SK-N-SH (cell line): ENCODE measurements at places on chromosomes 1 and 21.

DNA sequence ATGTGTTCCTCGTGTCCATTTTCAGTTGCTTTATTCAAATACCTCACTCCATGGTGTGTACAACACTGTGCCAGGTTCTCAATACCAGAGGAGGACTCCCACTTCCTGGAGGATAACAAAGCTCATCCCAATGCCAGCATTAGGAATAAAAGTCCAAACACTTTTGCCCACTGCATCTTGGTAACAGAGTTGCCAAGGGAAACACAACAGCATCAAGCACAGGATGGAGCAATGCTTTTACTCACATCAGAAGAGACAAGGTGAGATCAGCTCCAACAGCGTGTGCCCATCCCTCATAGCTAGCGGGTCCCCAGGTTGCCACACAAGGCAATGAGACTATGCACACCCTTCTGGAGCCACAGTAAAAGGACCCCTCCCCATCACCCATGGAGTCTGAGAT lies 2.9 kb downstream of the KRTAP20-4 start:
- H3K36me3 ChIP-seq, result no peaks in the 10 kb centered on the region
- H3K4me1 ChIP-seq, result no peaks in the 10 kb centered on the region
- H3K4me3 ChIP-seq, result no peak overlapping the region
- no peak overlapping the region for H3K27ac ChIP-seq
- DNase-seq, result no peak

- H3K4me3 ChIP-seq, result no peak overlapping the region
- H3K36me3 ChIP-seq, result peaks cover 25% of the 10 kb centered on the region
- H3K4me1 ChIP-seq, result 0 out of 2 replicates have a peak, but pooled peaks cover 5% of the 10 kb centered on the region
- no peak for DNase-seq
- H3K27ac ChIP-seq, result no peak overlapping the region
Measured at GRCh38 chr1:109096120-109096519, 5.6 kb downstream of the TMEM167B start.

GRCh38 chr1:179820226-179820970 lies 57.2 kb downstream of the TOR1AIP2 start:
- H3K27ac ChIP-seq, result no peak overlapping the region
- H3K36me3 ChIP-seq, result no peaks in the 10 kb centered on the region
- H3K4me3 ChIP-seq, result no peak overlapping the region
- no peak for DNase-seq
- H3K4me1 ChIP-seq, result peaks cover 17% of the 10 kb centered on the region; the same call in 1 of the 2 replicates
- H3K27me3 ChIP-seq, result no peaks in the 10 kb centered on the region

GRCh38 chr1:199742547-199742946 lies 285.0 kb upstream of the NR5A2 start:
- no peak overlapping the region for H3K27ac ChIP-seq
- H3K36me3 ChIP-seq, result no peaks in the 10 kb centered on the region
- H3K4me1 ChIP-seq, result no peaks in the 10 kb centered on the region
- H3K4me3 ChIP-seq, result no peak overlapping the region

- DNase-seq, result no peak
- H3K27ac ChIP-seq, result no peak overlapping the region
- no peaks in the 10 kb centered on the region for H3K27me3 ChIP-seq
Measured at GRCh38 chr1:100423832-100424337, 71.6 kb downstream of the CDC14A start.

GRCh38 chr1:186496171-186496851 lies 35.4 kb upstream of the PDC start:
- H3K36me3 ChIP-seq, result no peaks in the 10 kb centered on the region
- H3K4me1 ChIP-seq, result peaks cover 28% of the 10 kb centered on the region; the same call in 1 of the 2 replicates
- no peak for DNase-seq
- no peak overlapping the region for H3K4me3 ChIP-seq
- no peaks in the 10 kb centered on the region for H3K27me3 ChIP-seq

DNA sequence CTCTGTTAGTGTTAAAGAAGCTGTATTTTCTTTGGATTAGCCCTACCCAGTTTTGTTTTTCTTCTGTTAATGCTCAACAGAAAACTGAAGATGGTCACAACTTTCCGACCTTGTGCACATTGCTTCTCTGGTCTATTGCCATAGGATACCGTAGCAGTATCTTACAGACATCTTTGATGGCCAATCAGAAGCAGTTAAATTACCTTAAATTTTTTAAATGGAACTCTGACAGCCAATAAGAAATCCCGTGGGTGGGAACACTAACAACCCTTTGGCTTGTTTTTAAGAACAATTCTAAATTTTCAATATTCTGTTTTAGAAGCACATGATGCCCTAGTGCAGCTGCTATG lies 17.2 kb downstream of the NFYC start:
- peak; percentile 74 for DNase-seq
- peaks cover 22% of the 10 kb centered on the region; the same call in 1 of the 2 replicates for H3K4me1 ChIP-seq
- peaks cover 7% of the 10 kb centered on the region for H3K36me3 ChIP-seq
- no peaks in the 10 kb centered on the region for H3K27me3 ChIP-seq

DNA sequence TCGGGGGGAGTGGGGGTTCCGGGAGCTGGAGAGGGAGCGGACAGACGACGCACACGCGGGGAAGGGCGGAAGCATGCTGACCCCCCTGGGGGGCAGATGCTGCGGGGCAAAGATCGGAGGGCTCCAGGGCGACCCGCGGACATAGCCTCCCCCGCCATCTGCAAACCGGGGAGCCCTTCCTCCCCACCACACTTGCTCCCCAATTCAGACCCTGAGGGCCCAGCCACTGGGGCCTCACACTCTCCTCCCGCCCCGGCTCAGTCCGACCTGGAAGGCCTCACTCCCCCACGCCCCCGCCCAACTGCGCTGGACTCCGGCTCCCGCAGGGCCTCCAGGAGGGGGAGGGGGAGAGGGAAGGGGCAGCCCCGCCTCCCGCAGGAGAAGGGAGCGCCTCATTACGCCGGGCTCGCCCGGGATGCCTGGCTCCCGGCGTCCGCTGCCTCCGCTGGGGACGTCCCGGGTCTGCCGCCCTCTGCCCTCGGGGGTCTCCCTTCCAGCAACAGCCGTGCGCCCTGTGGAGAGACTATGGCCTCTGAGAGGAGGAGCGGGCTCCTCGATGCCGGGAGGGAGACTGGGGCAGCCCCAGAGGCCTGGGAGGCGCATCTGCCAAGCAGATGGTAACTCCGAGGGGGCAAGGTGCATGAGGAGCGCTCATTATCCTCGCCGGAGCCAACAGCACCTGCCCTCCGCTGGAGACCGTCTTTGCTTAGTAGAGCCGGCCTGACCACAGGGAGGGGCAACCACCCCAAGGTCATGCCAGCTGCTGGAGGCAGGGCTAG lies 636 bp upstream of the CAMK2N1 start:
- no peaks in the 10 kb centered on the region for H3K36me3 ChIP-seq
- peak overlapping the region; percentile 88 for H3K27ac ChIP-seq
- no peaks in the 10 kb centered on the region for H3K4me1 ChIP-seq
- peak overlapping the region; percentile 65 for H3K4me3 ChIP-seq
- DNase-seq, result peak; percentile 89
- 0 out of 2 replicates have a peak, but pooled peaks cover 3% of the 10 kb centered on the region for H3K27me3 ChIP-seq

DNA sequence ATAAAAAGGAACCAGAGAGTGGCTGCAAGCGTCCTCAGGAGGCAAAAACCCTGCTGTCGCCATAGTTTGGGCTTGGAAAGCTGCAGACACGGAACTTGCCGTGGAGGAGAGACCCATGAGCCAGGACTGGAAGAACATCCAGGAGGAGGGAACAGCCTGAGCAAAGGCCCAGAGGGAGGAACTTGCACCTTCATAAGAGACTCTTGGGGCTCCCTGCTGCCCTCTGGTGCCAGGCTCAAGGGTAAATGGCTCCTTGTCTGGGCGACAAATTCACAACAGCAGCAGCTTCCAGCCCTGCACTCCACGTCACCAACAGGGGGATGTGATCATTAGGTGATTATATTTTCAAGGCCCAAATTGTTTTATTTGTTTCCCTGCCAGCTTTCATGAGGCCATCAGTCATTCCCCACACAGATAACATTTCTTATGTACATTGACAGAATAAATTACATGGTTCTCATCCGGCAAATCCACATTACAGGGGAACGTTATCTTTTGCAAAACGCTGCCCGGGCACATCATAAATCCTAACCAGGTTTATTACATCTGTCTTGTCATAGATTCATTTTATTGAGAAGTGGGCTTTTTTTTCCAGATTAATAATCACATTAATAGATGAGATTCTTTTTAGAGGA lies 143.0 kb upstream of the GRIK3 start:
- no peaks in the 10 kb centered on the region; the same call in 1 of the 2 replicates for H3K4me1 ChIP-seq
- peak; percentile 55 for DNase-seq
- H3K27me3 ChIP-seq, result no peaks in the 10 kb centered on the region
- no peak overlapping the region for H3K4me3 ChIP-seq
- H3K27ac ChIP-seq, result no peak overlapping the region
- H3K36me3 ChIP-seq, result no peaks in the 10 kb centered on the region

GRCh38 chr1:118360817-118361216 lies 175.8 kb upstream of the SPAG17 start:
- H3K27me3 ChIP-seq, result no peaks in the 10 kb centered on the region
- no peak overlapping the region for H3K4me3 ChIP-seq
- no peak for DNase-seq

DNA sequence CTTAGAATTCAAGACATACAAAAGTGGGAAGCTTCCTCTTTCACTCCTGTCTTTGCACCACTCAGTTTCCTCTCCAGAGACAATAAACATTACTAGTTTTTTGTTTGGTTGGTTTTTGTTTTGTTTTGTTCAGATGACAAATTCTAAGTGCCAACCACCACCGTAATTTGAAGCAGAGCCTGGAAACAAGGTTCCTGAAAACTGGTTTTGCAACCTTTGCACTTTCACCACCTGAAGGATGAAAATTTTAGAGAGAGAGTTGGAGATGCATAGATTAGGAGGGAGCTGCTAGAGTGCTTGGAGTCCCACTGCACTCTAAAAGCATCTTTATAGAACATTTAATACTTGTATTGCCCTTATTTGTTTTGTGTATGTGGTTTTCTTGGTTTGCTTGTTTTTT lies 20.2 kb upstream of the MGST3 start:
- no peaks in the 10 kb centered on the region for H3K36me3 ChIP-seq
- DNase-seq, result no peak
- no peaks in the 10 kb centered on the region for H3K4me1 ChIP-seq
- no peaks in the 10 kb centered on the region; the same call in 1 of the 2 replicates for H3K27me3 ChIP-seq
- no peak overlapping the region for H3K27ac ChIP-seq

DNA sequence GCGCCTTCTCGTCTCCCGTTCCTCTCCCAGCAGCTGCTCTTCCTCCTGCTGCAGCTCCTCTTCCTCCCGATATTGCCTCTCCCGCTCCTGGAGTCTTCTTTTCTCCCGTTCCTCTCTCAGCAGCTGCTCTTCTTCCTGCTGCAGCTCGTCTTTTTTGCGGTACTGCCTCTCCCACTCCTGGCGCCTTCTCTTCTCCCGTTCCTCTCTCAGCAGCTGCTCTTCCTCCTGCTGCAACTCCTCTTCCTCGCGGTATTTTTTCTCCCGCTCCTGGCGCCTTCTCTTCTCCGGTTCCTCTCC lies 5.3 kb downstream of the TCHH start:
- no peak overlapping the region for H3K27ac ChIP-seq
- no peaks in the 10 kb centered on the region for H3K36me3 ChIP-seq
- DNase-seq, result no peak
- H3K4me3 ChIP-seq, result peak overlapping the region; percentile 15; the same call in 1 of the 2 replicates

DNA sequence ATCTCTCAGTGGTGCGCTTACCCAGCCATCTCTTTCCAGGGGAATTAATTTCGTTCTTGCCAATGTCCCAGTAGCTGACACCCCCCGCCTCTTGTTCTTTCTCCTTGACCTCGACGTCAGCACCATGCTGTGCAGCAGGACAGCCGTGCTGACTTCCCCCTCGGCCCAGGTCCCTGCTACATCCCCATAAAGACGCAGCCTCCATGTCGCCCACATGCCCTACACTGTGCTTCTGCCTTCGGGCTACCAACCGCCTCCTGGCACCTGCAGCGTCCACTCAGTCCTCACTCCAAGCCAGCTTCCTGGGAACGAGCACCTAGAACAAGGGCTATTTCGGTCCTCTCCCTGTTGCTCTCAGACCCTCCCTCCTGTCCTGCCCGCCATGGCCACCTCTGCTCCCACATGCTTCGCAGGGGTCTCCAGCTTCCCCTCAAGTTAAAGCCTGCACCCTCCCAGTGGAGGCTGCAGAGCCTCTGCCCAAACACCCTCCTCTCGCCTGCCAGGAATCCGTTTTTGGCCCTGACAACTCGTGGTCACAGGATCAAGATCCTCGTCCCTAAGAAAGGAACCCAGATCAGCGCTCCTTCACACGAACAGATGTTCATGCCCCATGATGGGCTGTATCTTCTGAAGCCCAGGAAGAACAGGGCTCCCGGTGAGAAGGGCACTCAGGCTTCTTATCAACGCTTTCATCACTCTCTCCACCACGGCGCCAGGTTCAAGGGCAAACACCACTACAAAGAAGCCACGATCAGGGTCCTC lies 109.7 kb downstream of the NPHP4 start:
- no peak overlapping the region for H3K27ac ChIP-seq
- no peak overlapping the region for H3K4me3 ChIP-seq
- DNase-seq, result no peak
- H3K27me3 ChIP-seq, result no peaks in the 10 kb centered on the region
- H3K4me1 ChIP-seq, result no peaks in the 10 kb centered on the region

GRCh38 chr21:29521872-29522271 lies 223.2 kb downstream of the BACH1 start:
- no peak overlapping the region for H3K4me3 ChIP-seq
- no peaks in the 10 kb centered on the region for H3K4me1 ChIP-seq
- no peaks in the 10 kb centered on the region for H3K36me3 ChIP-seq
- DNase-seq, result no peak
- no peak overlapping the region for H3K27ac ChIP-seq
- no peaks in the 10 kb centered on the region for H3K27me3 ChIP-seq

DNA sequence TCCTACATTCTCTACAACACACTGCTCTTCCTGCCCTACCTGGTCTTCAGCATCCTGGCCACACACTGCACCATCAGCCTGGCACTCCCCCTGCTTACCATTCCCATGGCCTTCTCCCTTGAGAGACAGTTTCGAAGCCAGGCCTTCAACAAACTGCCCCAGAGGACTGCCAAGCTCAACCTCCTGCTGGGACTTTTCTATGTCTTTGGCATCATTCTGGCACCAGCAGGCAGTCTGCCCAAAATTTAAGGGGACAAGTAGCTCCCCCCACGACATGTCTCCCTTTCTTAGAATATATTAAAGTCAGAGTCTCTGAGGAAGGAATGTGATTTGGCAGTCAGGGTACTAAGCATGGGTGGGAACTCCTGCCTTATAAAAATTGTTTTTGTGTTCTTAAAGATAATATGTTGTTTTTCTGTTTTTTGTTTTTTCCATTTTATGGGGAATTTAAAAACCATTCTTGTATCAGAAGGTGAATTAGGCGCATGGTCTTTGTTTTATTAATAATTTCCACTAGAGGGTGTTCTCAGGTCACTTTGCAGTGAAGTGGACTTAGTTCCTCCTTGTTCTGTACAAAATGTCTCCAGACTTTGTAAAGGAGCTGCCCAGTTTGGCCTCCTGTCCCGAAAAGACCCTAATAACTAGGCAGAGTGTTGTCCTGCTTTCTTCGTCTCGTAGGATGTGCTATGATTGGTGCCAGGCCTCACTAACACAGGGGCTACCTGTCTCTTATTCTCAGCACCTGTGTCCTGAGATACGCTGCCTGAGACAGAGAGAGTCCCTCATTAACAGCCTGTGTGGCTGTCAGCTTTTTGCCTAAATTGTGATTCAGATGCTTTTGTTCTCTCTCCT lies 13.1 kb downstream of the UBIAD1 start:
- H3K4me1 ChIP-seq, result no peaks in the 10 kb centered on the region; the same call in 1 of the 2 replicates
- no peak overlapping the region for H3K27ac ChIP-seq
- no peaks in the 10 kb centered on the region for H3K27me3 ChIP-seq
- DNase-seq, result peak; percentile 49
- no peak overlapping the region for H3K4me3 ChIP-seq

GRCh38 chr1:118878661-118879060 lies 109.5 kb downstream of the TBX15 start:
- H3K4me3 ChIP-seq, result no peak overlapping the region
- no peak for DNase-seq
- no peak overlapping the region for H3K27ac ChIP-seq
- H3K36me3 ChIP-seq, result no peaks in the 10 kb centered on the region
